ENCODE measurements at places on chromosomes 7 and 10.

GRCh38 chr7:158603773-158604755 lies 16.4 kb upstream of the PTPRN2 start:
- DNase-seq, result peak; percentile 57
- H3K4me3 ChIP-seq, result no peak overlapping the region
- no peaks in the 10 kb centered on the region for H3K27me3 ChIP-seq
- no peaks in the 10 kb centered on the region for H3K36me3 ChIP-seq
- no peaks in the 10 kb centered on the region for H3K4me1 ChIP-seq
- H3K27ac ChIP-seq, result no peak overlapping the region

GRCh38 chr10:102859911-102860310 lies 5.9 kb downstream of the BORCS7 start:
- H3K27me3 ChIP-seq, result no peaks in the 10 kb centered on the region
- H3K4me1 ChIP-seq, result peaks cover 12% of the 10 kb centered on the region
- no peak for DNase-seq
- no peak overlapping the region for H3K27ac ChIP-seq
- H3K36me3 ChIP-seq, result peaks cover 19% of the 10 kb centered on the region

DNA sequence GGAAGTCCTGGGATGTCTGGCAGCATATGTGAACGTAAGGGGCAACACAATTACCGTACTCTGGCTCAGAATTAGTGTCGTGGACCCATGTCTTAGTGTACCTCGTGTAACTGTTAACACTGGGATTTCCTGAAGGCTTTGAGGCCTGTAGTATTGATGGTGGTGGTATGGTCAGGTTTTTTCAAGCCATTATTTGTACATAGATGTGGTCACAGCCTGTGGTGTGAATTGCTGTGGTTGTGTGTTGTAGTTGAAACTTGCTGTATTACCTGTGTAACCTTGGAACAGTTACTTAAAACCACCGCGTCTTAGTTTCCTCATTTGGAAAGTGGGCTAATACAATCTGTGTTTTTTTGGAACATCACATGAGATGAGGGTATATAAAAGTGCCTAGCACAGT lies 5.3 kb downstream of the EXOC4 start:
- H3K4me3 ChIP-seq, result no peak overlapping the region
- no peak overlapping the region for H3K27ac ChIP-seq
- peaks cover 18% of the 10 kb centered on the region for H3K4me1 ChIP-seq

DNA sequence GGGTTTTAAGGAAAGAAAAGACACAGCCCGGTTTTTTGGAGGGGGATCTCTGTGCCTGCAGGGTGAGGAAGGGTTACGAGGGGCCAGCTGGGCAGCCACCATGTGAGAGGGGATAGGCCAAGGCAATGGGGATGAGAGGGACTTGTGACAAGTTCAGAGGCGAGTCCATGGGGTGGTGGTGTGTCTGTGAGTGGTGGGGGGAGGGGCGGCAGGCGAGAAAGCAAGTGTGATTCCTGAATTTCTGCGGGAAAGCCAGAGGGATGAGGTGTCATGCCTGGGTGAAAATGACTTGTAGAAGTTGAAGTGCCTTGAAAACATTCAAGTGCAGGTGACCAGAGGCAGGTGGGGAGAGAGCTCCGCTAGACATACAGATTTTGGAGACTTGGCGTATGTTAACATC lies 61.0 kb upstream of the RNF32 start:
- H3K27me3 ChIP-seq, result no peaks in the 10 kb centered on the region
- H3K27ac ChIP-seq, result no peak overlapping the region
- DNase-seq, result no peak
- no peaks in the 10 kb centered on the region for H3K36me3 ChIP-seq
- no peak overlapping the region for H3K4me3 ChIP-seq

DNA sequence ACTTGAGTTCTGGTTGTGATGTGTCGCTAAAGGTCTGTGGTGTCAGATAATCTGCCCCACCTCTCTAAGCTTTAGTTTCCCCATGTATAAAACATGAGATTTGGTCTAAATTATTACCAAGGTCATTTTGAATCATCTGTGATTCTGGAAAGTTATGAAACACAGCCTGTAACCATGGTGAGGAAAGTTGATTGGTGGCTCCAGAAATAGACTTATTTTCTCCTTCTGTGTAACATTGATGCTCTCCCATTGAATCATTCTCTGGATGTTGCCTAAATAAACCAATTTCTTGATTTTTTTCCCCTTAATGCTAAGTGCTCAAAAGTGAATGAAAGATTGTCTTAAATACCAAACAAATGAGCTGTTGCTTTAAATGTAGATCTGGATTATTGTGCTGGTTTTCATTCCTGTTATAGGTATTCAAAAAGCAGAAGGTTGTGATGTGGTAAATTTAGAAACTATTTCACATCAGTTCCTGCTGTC lies 30.0 kb upstream of the PCGF5 start:
- no peak overlapping the region for H3K27ac ChIP-seq
- H3K27me3 ChIP-seq, result no peaks in the 10 kb centered on the region
- no peak overlapping the region for H3K4me3 ChIP-seq

GRCh38 chr10:113991091-113991860 lies 52.4 kb upstream of the ADRB1 start:
- H3K4me1 ChIP-seq, result no peaks in the 10 kb centered on the region
- H3K27me3 ChIP-seq, result no peaks in the 10 kb centered on the region
- H3K27ac ChIP-seq, result no peak overlapping the region
- no peak for DNase-seq
- no peak overlapping the region for H3K4me3 ChIP-seq
- H3K36me3 ChIP-seq, result no peaks in the 10 kb centered on the region

DNA sequence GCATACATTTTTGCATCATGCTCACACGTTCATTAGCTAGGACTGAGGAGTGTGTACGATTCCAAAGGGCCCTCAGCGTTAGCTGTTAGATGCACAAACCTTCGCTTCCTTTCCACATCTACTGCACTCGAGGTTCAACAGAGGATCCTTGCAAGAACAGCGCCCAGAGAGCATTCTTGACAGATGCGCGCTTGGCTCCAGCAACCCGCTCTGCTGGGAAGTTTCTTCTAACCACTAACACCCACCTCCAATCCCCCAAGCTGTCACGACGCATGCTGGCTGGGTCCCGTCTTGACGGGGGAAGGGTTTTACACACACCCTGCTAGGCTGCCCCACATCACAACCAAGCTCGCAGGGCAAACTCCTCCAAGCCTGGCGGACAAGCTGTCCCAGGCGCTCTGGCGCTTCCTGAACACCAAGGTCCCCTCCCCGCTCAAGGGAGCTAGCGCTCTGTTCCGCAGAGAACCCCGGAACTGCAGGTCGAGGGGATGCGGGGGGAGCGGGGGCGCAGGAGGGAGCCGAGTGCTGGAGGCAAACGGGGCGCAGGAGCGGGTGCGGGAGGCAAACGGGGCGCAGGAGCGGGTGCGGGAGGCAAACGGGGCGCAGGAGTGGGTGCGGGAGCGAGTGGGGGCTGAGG lies 653 bp upstream of the ADRB1 start:
- H3K4me3 ChIP-seq, result peak overlapping the region; percentile 64
- peak overlapping the region; percentile 94 for H3K27ac ChIP-seq
- H3K27me3 ChIP-seq, result no peaks in the 10 kb centered on the region
- peak; percentile 49 for DNase-seq
- no peaks in the 10 kb centered on the region for H3K36me3 ChIP-seq
- peaks cover 9% of the 10 kb centered on the region for H3K4me1 ChIP-seq

DNA sequence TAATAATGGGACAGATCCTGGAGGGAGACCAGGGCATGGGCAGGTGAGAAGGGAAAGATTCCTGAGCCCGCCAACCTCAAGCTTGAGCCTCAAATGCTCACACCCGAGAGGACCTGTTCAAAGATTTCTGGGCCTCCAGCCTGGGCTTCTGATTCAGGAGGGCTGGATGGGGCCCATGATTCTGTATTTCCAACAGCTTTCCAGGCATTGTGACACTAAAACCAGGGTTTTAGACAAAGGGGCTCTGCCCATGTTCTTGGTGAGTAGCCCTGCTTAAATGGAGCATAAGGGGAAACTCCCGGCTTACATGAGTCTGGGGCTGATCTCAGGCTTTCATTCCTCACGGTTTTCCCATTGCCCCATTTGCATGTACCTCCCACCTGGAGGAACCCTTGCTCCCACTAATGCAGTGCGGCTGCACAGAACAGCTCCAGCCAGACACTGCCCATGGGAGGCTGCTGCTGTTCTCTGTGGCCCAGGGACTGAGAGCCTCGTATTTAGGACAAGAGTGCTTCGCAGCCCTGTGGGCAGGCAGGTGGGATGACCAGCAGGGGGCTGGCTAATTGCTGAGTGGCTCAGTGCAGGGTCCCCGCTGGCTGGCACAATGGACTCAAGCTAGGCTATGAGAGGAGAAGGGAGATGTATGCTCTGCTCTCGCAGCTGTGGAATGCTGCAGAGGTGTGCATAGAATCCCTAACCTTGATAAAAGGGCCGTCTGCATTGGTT lies 135.3 kb upstream of the COBL start:
- no peaks in the 10 kb centered on the region for H3K4me1 ChIP-seq
- no peak overlapping the region for H3K4me3 ChIP-seq
- DNase-seq, result peak; percentile 15
- H3K27me3 ChIP-seq, result no peaks in the 10 kb centered on the region
- H3K36me3 ChIP-seq, result no peaks in the 10 kb centered on the region

DNA sequence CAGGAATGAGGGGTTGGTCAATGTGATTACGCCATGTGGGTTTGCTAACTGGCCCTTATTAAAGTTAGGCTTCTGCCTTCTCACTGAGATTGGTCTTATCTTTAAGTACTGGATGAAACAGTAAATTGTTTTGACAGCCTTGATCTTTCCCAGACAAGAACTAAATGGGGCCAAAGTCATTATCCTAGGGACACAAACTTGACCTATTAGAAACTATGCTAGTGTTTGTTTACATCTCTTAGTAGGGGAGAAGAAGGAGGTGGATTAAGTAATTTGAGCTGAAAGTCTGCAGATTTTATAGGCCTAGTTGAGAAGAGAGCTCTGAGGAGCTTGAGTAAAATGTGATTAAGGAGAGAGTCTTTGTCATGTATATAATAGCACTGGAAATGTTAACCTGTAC lies 386.9 kb downstream of the HTR7 start:
- no peaks in the 10 kb centered on the region for H3K27me3 ChIP-seq
- H3K4me1 ChIP-seq, result no peaks in the 10 kb centered on the region
- H3K27ac ChIP-seq, result no peak overlapping the region
- no peak overlapping the region for H3K4me3 ChIP-seq
- no peak for DNase-seq

GRCh38 chr10:18224626-18225445 lies 84.6 kb downstream of the CACNB2 start:
- H3K4me1 ChIP-seq, result no peaks in the 10 kb centered on the region
- no peak overlapping the region for H3K27ac ChIP-seq
- no peak overlapping the region for H3K4me3 ChIP-seq
- no peak for DNase-seq
- H3K36me3 ChIP-seq, result no peaks in the 10 kb centered on the region

GRCh38 chr10:44685220-44685619 lies 225.9 kb upstream of the TMEM72 start:
- no peak for DNase-seq
- H3K27me3 ChIP-seq, result no peaks in the 10 kb centered on the region
- no peak overlapping the region for H3K27ac ChIP-seq

DNA sequence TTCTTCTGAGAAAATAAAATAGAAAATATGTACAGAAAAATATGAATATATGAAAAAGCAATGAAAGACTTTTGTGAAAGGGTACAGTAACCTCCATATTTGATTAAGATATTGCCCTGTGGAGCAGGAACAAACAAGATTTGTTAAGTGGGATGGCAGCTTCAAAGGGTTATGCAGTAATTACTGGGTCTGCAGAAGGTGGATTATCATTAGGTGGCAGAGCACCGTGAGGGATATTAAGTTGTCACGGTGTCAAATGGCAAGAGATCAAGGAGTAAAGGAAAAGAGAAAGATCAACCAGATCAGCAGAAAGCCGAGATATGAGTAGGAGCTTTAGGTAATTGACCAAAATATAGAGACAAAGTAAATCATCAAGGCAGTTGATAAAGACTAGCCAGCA lies 44.1 kb downstream of the DGKB start:
- H3K27ac ChIP-seq, result no peak overlapping the region
- no peaks in the 10 kb centered on the region for H3K27me3 ChIP-seq
- H3K36me3 ChIP-seq, result no peaks in the 10 kb centered on the region
- H3K4me3 ChIP-seq, result no peak overlapping the region
- no peak for DNase-seq

DNA sequence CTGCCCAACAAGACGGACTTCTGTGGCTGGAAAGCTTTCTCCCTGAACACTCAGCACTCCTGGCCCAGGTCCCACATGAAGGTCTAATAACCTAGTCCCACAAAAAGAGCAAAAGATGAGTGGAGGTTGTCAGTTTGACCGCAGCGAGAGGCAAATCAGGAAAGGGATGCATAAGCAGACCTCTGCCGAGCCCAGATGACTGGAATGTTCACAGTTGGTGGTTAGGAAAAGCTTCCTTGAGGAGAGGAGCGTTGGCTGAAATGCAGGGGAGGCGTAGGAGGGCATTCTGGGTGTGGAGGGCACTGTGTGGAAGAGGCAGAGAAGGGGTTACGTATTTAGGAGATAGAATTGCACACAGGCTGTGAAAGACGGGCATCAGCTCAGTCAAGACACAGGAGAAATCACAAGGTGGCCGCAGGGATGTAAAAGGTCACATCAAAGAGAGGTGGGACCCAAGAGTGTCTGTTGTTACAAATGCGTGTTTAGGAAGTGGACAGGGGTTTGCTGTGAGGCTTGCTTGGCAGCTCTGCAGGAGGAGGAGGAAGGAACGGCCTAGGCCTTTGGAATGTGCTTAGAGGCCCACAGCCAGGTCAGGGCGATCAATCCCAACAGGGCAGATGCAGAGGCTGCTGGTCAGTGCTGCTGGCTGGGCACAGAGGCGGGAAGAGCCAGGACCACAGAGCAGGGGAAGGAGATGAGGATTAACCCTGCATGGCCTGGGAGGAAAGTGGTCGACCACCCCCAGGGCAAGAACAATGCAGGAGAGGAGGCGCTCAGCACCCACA lies 133.5 kb downstream of the VIPR2 start:
- H3K27ac ChIP-seq, result no peak overlapping the region
- H3K4me1 ChIP-seq, result peaks cover 25% of the 10 kb centered on the region
- H3K4me3 ChIP-seq, result no peak overlapping the region
- no peaks in the 10 kb centered on the region for H3K36me3 ChIP-seq
- H3K27me3 ChIP-seq, result no peaks in the 10 kb centered on the region

DNA sequence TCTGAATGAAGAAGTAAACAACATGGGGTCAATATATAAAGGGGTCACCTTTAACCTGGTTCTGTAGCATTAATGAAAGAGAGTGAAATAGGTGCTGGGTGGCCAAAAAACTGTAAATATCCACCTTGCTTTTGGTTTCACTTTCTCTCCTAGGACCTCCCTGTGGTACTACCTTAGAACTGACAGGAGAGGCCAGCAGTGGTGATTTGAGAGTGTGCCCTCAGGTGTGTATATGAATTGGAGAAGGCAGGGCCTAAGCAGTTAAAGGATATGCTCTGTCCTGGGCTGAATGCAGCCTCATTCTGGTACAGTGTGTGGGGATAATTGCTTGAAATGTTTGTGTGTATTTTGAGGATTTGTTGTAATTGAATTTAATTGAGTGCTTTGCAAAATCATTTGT lies 62.0 kb downstream of the BBS9 start:
- H3K27ac ChIP-seq, result no peak overlapping the region
- H3K27me3 ChIP-seq, result no peaks in the 10 kb centered on the region
- H3K36me3 ChIP-seq, result no peaks in the 10 kb centered on the region
- no peaks in the 10 kb centered on the region for H3K4me1 ChIP-seq
- no peak for DNase-seq
- H3K4me3 ChIP-seq, result no peak overlapping the region

GRCh38 chr7:25455683-25456251 lies 227.5 kb upstream of the NPVF start:
- H3K36me3 ChIP-seq, result no peaks in the 10 kb centered on the region
- no peak for DNase-seq

- H3K4me1 ChIP-seq, result peaks cover 56% of the 10 kb centered on the region
- DNase-seq, result no peak
- H3K27ac ChIP-seq, result peak overlapping the region; percentile 87
- no peaks in the 10 kb centered on the region for H3K36me3 ChIP-seq
Measured at GRCh38 chr10:119275085-119275484, 67.7 kb downstream of the GRK5 start.

GRCh38 chr10:24685958-24686540 lies 37.6 kb downstream of the ARHGAP21 start:
- no peaks in the 10 kb centered on the region for H3K27me3 ChIP-seq
- no peaks in the 10 kb centered on the region for H3K36me3 ChIP-seq
- no peak for DNase-seq
- H3K4me3 ChIP-seq, result no peak overlapping the region

Measured in upper lobe of left lung (tissue), 6 donors.